ENCODE measurements at places on chromosomes 3 and 15.

DNA sequence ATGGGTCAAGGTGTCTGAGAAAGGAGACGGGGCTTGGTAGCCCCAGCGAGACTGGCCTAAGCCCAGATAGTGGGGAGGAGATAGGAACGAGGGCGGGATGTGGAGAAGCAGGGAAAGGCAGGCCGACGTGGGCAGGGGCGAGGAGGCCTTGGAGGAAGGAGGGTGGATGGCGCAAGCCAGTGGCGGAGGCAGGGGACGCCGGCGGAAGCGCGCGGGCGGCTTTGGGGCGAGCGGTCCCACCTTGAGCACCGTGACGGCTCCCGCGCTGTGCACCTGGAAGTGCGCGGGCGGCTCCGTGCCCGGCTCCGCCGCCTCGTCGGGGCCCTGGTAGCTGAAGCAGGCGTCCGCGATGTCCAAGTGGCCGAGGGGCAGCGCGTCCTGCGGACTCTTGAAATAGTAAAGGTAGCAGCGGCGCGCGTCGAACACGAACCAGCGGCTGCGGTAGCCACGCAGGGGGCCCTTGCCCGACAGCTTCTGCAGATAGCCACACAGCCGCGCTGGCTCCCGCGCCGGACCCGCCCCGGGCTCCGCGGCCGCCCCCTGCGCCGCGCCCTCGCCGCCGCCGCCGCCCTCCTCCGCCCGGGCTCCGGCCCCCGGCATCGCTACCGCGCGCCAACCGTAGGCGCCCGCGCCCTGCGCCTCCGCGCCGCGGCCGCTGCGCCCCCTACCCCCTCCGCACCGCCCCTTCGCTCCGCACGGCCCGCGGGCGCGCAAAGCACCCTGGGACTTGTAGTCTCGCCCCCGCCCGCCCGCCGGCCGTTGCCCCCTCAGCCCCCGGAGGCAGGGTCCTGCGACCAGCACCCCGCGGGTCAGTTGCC is at the start of gene TBC1D2B:
Gene TBC1D2B, minus strand, starts transcription at position 659 of the 818 bp plus-strand sequence. Its CDS starts 59 bp downstream, at position 600.
- DNase-seq: peak; percentile 63

DNA sequence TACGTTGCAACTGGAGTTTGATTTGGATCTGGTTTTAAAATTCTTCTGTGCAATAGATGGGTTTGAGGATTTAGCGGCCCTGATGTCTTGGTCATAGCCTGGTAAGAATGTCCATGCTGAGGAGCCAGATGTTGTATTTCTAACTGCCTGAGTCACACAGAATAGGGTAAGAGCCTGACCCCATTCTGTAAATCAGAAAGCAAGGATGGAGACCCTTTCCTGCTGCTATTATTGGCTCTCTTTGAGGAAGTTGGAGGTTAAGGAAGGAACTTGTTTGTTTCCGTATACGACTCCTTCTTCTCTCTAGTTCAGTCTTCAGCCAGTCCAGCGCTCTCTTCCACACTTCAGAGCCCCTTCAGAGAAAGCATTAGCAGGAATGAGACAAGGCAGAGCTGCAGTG is 65.1 kb downstream of the HCN4 start:
- no peak for DNase-seq

DNA sequence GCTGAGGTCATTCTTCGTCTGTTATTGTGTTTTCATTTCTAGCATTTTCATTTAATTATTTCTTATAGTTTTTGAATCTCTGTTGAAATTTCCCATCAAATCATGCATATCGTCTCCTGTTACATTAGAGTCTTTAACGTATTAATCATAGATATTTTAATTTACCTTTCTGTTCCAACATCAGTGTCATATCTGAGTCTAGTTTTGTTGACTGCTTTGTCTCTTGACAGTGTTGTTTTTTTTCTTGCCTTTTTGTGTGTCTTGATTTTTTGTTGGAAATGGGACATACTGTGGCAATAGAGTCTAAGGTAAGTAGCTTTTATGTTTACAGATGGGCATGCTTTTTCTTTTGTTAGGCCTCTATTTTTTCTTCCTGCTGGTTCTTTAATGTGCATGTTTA is 286.8 kb upstream of the THRB start:
- no peak for DNase-seq

GRCh38 chr3:17032407-17033034 is 147.8 kb downstream of the PLCL2 start:
- no peak for DNase-seq

DNA sequence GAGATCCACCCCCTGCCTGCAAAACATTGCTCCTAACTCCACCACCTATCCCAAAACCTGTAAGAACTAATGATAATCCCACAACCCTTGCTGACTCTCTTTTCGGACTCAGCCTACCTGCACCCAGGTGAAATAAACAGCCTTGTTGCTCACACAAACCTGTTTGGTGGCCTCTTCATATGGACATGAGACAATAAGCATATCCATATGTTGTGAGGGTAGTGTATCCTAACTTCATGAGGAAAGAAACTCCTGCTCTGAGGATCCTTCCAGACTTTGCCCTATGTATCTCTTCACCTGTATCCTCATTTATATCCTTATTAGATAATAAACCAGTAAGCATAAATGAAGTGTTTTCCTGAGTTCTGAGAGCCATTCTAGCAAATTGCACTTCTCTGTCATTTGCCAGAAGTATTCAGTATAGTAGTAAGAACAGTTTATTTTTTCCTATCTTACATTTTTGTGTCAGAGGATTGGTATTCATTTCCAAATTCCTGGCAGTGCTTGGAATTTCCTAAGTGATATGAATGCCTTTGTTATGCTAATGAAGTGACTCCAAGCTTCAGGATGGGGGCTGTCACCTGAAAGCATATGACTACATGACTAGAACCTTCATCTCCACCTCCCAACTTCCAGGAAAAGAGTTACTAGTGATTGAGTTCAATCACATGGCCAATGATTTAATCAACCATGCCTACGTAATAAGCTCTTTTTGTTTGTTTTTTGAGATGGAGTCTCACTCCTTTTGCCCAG is 30.2 kb downstream of the TTBK2 start:
- no peak for DNase-seq

DNA sequence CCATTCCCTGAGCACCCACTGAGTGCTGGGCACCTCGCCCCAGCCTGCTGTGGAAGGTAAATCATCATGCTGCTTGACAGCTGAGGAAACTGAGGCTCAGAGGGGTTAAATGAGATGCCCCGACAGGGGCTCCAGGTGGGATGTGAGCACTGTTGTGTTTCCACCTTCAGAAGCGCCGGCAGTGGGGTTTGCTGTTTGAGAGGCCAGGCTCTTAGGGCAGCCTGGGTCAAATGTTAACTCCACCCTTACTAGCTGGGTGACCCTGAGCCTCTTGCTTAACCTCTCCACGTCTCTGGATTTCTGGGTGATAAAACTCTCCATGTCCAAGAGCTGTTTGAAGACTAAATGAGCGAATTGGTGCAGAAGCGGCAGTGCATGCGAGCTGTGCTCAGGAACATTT is 43.1 kb downstream of the FAM3D start:
- no peak for DNase-seq

GRCh38 chr3:47747558-47747957 is 34.1 kb downstream of the SMARCC1 start:
- DNase-seq: no peak

DNA sequence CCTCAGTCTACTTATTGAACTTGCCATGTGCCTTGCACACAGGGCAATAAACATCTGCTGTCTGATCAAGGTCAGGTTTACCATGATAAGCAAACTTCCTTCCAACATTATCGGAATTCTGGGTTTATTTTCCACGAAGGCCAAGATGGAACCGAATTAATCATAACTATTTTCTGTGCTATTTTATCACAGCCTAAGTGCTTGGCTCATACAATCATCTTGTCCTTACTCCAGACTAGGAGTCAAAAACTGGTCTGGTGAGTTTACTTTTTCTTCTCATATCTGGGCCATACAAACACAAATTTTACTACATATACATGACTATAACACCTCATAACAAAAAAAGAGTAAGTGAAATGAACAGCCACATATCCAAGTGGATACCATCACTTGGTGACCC is 2.3 kb downstream of the FBN1 start:
- DNase-seq: no peak

DNA sequence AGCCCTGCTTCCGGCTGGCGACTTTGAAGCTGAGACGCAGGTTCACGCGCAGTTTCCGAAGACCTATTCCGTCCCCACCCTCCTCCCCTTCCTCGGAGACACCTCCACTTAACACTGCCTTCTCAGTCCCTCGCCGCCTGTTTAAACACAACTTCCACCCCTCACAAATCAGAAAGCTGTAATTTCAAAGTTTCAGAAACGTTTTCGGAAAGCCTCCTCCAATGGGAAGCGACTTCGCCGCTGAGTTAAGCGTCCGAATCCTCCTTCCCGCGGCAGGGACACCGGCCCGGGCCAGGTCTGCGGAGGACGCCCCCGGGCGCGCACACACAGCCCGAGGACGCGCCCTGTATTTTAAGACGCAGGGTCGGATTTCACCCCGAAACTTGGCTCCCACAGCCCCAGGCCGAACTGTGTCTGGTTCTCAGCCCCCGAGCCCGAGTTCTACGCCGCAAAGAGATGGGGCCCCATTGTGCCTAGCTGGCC is 559 bp upstream of the LRRN1 start:
- DNase-seq: no peak

DNA sequence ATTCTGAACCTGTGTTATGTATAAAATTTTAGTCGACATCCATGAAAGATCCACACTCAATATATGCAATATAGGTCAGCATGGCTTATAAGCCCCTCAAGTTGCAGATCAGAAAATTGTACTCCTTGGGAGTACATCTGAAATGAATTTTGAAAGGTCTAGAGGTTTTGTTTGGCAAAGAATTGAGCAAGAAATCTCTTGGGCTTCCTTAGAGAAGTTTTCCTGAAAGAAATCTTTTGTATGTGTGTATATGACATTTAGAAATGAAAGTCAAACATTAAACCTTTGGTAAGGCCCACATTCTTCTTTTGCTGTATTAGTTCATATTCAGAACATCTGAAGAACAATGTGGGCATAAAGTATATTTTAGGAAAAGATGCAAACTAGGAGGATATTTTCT is 1006.6 kb downstream of the NAALADL2 start:
- no peak for DNase-seq

DNA sequence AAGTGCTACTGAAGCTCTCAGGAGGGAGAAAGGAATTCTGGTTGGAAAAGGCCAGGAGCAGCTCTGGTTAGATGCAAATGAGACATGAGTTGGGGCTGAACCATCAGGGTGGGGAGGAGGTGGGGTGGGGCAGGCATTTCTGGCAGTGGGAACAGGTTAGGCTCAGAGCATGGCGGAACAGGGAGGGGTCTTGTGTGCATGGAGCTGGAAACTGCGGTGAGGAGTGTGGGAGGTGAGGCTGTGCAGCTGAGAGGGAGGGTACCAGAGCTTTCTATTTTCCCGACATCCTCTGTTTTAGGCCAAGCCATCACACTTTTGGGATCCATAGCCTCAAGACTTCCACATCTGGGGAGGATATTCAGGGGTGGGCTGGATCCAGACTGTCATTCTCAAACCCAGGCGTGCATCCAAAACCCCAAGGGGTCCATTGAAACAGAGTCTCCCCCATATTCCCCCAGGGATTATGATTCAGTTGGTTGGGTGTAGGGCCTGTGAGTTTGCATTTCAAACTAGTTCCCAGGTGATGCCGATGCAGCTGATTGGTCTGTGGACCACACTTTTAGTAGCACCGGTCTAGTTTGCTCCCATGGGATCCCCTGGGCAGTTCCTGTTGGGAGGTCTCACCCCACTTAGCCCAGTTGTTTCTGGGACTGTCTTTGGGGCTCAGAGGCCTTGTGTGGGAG is 100.9 kb upstream of the TLE3 start:
- no peak for DNase-seq

GRCh38 chr15:99085413-99086326 is 19.2 kb upstream of the SYNM start:
- no peak for DNase-seq

DNA sequence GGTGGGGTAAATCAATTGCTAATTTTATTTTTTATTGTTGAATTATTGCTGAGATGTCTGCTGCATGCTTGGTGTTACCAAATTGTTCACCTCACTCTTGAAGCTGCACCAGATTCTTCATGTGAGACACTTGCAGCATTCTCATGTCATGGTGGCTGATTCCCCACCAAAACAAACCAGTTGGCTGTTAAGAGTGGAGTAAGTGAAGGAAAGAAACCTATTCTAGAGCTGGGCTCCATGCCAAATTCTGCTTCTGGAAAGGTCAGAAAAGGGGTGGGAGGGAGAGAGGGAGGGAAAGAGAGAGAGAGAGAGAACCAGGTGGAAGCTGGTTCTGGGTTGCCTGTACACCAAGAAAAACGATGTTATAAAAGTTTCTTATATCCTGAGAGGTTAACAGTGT is 317.5 kb upstream of the THRB start:
- DNase-seq: no peak

GRCh38 chr15:101351736-101352135 is 56.7 kb upstream of the SNRPA1 start:
- DNase-seq: no peak

GRCh38 chr3:77913524-77914174 is 873.8 kb downstream of the ROBO2 start:
- DNase-seq: no peak

DNA sequence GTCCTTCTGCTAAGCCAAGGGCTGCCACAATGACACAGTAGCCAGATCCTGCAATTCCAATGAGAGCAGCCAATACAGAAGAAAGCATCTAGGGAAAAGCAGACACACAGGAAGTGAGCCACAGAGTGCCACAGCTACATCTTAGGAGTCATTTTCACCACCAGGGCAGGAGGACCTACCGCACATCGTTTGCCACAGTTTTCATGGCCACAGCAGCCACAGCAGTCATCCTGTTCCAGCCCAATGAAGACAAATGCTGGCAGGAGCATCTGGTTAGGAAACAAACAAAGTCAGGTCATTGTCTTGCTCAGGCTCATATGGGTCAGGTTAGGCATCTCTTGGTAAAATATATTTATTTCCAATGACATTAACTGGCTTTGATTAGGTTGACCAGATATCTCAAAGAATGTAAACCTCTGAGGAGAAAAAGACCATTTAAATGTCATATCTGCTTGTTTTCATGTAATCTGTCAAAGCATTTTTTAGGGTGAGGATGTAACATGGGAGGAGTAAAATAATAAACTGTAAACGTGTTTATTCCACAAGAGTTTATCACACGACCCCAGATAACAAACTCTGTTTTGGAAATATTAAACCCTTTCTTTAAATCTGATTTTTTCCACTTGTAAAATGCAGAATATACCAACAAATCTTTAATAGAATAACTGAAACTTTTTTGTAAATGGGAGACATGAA is 1.8 kb downstream of the TM4SF1 start:
- no peak for DNase-seq

DNA sequence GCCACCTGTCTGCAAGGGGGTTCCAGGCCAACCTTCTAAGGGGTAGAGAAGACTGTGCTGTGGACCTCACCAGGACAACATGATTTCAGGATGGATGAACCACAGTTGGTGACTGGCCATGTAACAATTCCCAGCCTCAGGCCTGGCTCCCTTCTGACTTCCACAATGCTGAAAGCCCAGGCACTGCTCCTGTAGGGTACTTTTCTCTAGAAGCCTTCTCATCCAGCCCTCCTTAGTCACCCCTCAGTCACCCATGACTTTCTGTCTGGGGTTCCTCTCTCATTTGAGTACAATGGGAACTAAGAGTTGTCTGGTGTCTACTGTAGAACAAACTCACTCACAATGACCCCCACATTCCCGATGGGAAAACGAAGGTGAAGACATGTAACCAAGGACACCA is 8.6 kb downstream of the ALS2CL start:
- no peak for DNase-seq
